ENCODE measurements at places on chromosomes 1 and 21.

- no peak for DNase-seq
Measured at GRCh38 chr1:8706291-8706690, 111.1 kb downstream of the RERE start.

GRCh38 chr1:3864884-3865283 is 7.6 kb downstream of the DFFB start:
- no peak for DNase-seq

DNA sequence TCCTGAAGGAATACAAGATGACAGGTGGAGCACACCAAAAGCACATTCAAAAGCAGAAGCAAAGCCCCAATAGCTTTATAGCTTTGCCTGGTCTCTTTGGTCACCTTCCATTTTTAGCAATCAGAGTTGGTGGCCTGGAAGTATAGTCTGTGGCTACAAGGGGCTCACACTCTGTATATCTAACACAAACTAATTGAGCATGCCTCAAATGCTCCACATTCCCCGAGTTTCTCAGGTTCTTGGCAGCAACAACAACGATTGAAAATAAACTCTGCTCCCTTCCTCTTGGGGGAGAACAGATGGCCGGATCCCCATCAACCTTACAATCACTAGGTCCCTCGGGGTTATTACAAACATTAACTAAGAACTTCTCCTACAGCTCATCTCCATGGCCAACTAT is 24.9 kb upstream of the TADA1 start:
- DNase-seq: no peak

DNA sequence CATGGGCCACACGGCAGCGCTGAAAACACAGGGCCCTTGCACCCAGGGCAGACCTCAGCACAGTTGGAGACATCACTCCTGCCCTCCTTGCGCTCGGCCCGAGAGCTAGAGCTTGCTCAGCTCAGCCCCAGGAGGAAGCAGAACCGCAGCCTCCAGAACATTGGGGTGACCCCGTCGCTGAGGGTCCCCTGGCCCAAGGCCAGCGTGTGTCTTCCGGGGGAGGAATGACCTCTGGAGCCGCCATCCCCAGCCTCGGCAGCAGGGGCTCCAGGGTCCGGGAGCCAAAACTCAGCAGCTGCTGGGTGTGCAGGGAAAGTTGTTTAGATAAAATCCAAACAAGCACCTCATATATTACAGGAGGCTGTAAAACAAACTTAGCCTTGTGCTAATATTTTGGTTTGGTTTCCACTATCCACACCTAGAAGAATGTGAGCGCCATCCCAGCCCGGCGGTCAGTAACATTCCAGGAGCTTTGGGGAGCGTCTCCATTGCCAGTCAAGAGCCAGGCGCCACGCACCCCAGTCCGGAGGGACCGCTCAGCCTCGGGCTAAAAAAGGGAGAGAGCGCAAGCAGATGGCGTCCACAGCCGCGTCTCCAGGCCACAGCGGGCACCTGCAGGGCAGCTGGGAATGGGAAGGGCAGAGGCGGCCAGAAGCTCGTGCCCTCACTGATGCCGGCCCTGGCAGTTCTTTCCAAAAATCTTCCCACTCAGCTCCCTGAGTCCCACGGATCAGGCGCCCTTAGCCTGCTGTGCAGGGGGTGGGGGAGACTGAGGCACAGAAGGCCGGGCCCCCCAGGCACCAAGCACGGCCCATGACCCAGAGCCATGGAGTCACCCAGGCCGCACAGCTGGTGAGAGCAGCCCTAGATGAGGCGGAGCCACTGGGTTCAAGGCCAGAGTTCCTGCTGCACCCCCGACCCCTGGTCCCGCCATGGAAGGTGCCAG is 52.0 kb downstream of the SLX9 start:
- DNase-seq: no peak

- DNase-seq: peak; percentile 40
Measured at GRCh38 chr1:55893155-55893554, 678.0 kb upstream of the USP24 start.

- no peak for DNase-seq
Measured at GRCh38 chr1:67700692-67701410, 15.8 kb downstream of the GADD45A start.

DNA sequence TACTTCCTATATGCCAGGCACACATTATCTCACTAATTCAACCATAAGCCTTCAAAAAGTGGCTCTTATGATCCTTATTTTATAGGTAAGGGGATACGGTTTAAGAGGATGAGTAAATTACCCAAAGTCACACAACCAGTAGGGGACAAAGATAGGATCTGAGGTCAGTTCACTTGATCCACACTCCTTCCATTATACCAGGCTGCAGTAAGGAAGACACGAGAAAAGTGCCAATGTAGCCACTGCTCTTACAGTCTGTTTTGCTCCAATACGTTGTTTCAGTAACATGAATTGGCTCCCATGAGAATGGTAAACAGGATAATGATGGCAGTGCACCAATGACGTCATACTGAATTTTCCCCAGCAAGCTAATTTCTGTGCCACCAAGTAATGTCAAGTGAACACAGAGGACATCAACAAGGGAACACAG is 15.4 kb upstream of the GUCA2A start:
- DNase-seq: no peak

GRCh38 chr21:22128671-22129070 is 1130.5 kb downstream of the NCAM2 start:
- DNase-seq: no peak

Data from fibroblast of skin of scalp (primary cell).